ENCODE measurements at places on chromosomes 1 and 21.
A peak's percentile ranks its signal among the peaks of the same experiment; 100 is the strongest.

DNA sequence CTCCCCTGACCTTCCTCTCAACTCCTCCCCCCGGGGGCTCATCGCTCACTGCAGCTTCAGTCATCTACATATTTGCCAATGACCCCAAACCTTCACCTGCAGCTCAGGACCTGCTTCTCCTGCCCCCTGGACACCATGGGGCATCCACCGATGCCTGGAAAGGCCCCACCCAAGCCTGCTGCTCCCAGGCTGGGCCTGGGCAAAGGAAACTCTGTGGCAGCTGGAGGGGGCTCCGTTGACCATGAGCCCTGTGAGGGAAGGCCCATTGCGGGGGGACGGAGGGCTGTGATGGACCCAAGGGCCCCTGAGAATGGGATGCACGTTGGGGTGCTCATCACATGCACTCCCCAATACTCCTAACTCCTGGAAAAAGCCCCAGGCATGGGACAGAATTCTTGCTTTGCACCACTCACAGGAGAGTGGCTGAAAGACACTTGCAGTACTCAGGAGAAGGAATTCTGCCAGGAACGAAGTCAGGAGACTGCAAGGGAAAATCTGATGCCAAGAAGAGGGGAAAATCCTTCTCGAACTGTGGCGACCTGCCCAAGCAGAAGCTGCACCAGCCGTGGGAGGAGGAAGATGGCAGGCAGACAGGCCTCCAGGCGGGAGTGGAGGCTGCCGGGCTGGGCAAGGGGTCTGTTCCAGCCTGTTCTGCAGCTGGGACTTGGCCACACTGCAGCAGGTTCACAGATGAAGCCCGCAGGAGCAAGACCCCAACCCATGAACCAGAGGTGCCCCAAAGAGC lies 18.4 kb downstream of the MATN1 start:
- DNase-seq = no peak

DNA sequence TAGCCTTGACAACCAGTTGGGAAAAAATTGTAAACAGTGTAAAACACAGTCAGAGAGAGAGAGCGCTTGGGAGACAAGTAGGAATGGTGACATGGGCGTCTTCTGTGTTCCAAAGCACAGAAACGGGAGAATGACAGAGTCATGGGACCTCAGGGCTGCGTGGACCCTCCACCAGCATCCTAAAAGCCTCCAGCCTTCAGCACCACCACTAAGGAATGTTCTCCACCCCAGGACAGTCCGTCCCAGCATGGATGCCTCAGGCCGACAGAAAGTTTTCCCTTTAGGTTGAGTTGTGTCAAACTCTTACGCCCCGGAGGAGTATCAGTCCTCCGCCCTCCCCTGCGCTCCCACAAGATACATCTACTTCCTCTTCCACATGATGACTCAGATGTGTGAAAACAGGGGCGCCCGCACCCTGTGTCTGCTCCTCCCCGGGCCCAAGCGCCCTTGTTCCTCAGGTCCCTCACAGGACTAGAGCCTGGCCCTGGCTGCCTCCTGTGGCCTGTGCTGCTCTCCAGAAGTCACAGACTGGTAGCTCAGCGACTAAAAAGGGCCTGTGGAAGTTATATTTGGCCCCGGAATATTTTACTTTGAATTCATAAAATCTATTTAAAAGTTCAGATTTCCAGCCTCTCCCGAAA lies 63.9 kb upstream of the EFHD2 start:
- DNase-seq = peak; percentile 35

DNA sequence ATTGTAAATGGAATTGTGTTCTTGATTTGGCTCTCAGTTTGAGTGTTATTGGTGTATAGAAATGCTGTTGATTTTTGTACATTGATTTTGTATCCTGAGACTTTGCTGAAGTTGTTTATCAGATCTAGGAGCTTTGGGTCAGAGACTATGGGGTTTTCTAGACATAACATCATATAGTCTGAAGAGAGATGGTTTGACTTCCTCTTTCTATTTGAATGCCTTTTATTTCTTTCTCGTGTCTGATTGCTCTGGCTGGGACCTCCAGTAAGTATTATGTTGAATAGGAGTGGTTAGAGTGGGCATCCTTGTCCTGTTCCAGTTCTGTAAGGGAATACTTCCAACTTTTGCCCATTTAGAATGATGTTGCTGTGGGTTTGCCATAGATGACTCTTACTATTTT lies 39.1 kb upstream of the ANGPTL1 start:
- no peak for DNase-seq

- DNase-seq = peak; percentile 39
Measured at GRCh38 chr1:24555591-24556413, at the start of gene NCMAP. TSS of gene NCMAP (plus strand) at chr1:24556087. CDS start at chr1:24595431, 39,344 bp downstream.

DNA sequence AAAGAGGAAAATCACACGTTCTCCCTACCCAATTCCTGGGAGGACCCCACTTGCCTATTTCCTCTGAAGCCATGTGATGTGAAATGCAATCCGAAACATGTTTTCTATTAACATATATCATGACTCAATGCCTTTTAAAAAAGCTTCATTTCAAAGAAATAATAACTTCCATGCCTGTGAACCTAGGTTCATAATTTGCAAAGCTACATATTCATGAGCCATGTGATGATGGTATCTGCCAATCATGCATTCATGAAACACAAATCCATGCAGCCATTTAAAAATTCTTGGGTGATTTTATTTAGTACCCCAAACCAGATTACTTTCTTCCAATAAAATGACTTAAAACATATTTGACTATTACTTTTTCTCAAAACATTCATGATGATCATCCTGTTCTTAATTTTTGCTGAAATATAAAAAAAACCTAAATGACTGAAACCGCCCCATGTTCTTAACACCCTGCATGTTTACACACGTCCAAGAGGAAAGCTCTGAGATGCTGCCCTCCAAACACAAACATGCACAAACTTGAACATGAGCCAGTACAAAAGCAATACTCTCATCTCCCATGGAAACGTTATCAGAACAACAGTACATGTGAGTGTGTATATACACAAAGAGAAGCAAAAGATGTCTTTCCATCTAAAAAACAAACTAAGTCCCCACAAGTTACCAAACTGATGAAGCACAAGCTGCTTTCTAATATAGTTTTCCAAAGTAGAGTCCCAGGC lies 140.1 kb downstream of the TGFBR3 start:
- DNase-seq = no peak

- DNase-seq = no peak
Measured at GRCh38 chr1:94335950-94336349, 82.2 kb upstream of the ABCD3 start.

- DNase-seq = no peak
Measured at GRCh38 chr1:201783058-201783457, 45.9 kb upstream of the IPO9 start.

GRCh38 chr1:146021050-146021445 lies 487 bp downstream of the HJV start:
- no peak for DNase-seq

DNA sequence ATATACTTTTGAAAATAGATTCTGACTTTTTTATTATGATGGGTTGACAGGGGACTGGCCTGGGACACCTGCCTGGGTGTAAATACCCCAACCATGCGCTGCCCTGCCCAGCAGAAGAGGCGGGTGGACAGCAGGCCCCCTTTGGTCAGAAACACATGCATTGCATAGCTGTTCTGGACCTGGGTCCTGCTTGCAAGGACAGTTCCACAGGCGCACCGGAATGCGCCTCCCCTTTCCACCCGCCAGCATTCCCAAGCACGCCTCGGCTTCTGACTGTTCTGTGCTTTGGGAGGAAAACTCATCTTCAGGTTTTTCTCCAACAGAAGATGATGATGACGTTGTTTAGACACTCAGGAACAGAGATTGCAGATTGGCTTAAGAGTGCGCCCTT lies 428 bp upstream of the ZNF678 start:
- DNase-seq = no peak

- DNase-seq = no peak
Measured at GRCh38 chr1:22540337-22540736, 23.0 kb upstream of the EPHA8 start.
